ENCODE measurements at places on chromosomes 6 and 20. TPM values are rescaled to one million over a fixed set of nuclear protein-coding genes. Genes with fewer than 3 reads are reported as not detected.

GPLD1 gene
- 6.2 TPM for total RNA-seq

DNA sequence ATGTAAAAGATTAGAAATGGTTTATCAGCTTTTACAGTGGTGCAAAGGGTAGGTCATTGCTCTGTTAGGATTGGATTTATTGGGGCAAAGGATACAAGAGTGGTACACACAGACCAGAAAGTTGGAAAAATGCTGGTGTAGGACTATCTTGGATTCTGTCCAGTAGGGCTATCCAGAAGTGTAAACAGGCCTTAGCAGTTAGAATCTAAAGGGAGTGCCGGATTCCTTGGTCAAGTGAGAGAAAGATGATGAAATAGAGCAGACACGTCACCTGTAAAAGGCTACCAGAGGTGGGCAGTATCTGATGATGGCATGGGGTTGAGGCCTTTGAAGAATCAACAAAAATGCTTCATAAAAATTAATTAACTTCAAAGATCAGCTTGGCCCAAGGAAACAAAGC lies 975.9 kb downstream of the KIF16B start:
- no peaks in the 10 kb centered on the region for H3K4me1 ChIP-seq
- H3K27ac ChIP-seq: no peak overlapping the region
- no peak for DNase-seq
- no peaks in the 10 kb centered on the region for H3K27me3 ChIP-seq

DNA sequence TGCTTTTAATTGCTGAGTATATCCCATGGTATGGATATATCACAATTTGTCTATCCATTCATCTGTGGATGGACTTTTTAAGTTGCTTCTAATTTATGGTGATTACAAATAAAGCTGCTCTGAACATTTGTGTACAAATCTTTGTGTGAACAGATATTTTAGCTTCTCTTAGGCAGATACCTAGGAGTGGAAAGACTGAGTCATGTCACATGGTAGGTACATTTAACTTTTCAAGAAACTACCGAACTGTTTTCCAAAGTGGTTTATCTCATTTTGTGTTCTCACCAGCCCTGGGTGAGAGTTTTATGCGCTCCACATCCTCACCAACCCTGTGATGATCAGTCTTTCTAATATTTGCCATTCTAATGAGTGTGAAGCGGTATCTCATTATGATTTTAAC lies 31.0 kb upstream of the ZNFX1 start:
- DNase-seq: no peak
- H3K27me3 ChIP-seq: no peaks in the 10 kb centered on the region
- H3K4me3 ChIP-seq: no peak overlapping the region
- no peak overlapping the region for H3K27ac ChIP-seq
- H3K4me1 ChIP-seq: no peaks in the 10 kb centered on the region
- no peaks in the 10 kb centered on the region for H3K36me3 ChIP-seq

PRPH2 gene
- 0.10 TPM for total RNA-seq

DNA sequence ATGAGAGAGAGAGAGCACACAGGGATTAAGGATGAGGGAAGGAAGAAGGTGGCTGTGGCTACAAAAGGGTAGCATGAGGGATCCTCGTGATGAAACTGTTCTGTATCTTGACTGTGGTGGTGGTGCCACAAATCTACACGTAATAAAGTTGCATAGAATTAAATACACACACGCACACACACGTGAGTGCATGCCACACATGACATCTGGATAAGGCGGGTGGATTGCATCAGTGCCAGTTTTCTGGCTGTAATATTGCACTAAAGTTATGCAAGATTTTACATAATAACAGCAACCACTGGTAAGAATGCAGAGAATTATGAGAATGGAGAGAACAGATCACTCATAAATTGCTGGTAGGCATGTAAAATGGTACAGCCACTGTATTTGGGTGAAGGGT lies 16.9 kb upstream of the STK35 start:
- no peak overlapping the region for H3K4me3 ChIP-seq
- no peak for DNase-seq
- no peaks in the 10 kb centered on the region for H3K36me3 ChIP-seq
- H3K4me1 ChIP-seq: no peaks in the 10 kb centered on the region
- peaks cover 16% of the 10 kb centered on the region for H3K27me3 ChIP-seq

HRH3 gene
- not detected for total RNA-seq

DNA sequence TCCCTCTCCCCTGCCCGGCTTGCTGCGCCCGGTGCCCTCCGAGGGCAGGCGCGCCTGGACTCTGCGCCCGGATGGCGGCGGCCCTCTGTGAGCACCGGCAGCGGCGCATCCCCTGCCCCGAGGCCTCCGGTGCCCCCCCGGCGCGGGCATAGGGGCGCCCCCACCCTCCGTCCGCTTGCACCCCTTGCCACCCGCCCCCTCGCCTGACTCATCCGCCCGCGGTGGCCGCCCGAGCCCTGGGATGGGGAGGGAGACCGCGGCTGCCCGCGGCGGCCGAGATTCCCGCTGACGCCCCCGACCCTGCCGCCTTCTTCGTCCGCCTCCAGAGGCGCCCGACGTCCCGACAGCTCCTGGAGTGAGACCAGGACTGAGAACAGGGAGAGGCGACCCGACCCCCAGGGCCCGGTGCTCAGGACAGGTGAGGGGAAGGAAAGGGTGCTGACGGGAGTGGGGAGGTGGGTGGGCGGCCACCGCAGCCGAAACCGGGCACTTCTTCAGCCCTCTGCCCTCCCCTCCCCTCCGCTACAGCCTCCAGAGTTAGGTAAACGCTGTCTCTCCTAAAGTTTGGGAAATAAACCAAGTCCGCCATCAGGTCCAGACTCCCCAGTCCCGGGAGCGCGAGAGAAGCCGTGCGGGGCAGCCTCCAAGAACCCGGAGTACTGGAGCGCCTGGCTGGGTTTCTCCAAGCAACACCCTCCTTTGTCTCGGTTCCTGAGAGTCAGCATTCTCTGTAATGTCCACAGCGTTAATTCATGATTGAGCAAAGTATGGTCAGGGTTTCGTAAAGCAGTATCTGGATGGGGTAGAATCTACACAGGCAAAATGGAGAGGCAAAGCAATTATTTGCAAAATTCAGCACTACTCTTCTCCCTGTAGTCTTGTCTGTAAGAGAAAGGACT lies 539 bp downstream of the TMEM200A start:
- no peaks in the 10 kb centered on the region for H3K36me3 ChIP-seq
- DNase-seq: peak; percentile 21
- H3K27me3 ChIP-seq: peaks cover 22% of the 10 kb centered on the region
- no peak overlapping the region for H3K27ac ChIP-seq
- H3K4me1 ChIP-seq: peaks cover 17% of the 10 kb centered on the region

- DNase-seq: no peak
- H3K36me3 ChIP-seq: no peaks in the 10 kb centered on the region
- no peak overlapping the region for H3K4me3 ChIP-seq
- no peaks in the 10 kb centered on the region for H3K4me1 ChIP-seq
- no peaks in the 10 kb centered on the region for H3K27me3 ChIP-seq
- H3K27ac ChIP-seq: no peak overlapping the region
These were observed 44.1 kb upstream of the TGM2 start for GRCh38 chr20:38209054-38209675.

DNA sequence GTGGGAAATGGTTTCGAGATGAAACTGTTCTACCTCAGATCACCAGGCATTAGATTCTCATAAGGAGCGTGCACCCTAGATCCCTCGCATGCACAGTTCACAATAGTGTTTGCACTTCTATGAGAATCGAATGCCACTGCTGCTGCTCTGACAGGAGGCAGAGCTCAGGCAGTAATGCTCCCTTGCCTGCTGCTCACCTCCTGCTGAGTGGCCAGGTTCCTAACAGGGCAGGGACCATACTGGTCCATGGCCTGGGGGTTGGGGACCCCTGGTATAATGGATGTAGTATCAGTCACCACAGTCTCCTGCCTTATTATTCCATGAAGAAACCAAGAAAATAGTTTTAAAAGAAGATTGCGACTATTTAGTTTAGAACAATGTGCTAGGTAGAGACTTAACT lies 127.5 kb downstream of the BCKDHB start:
- no peak overlapping the region for H3K4me3 ChIP-seq
- H3K4me1 ChIP-seq: no peaks in the 10 kb centered on the region
- no peaks in the 10 kb centered on the region for H3K27me3 ChIP-seq
- no peaks in the 10 kb centered on the region for H3K36me3 ChIP-seq
- H3K27ac ChIP-seq: no peak overlapping the region

GRCh38 chr6:26312501-26313397 lies 52.2 kb upstream of the BTN3A2 start:
- H3K27ac ChIP-seq: no peak overlapping the region
- H3K4me1 ChIP-seq: peaks cover 23% of the 10 kb centered on the region
- H3K27me3 ChIP-seq: no peaks in the 10 kb centered on the region

KHDC1L gene
- total RNA-seq: not detected

HLA-DMA gene
- 558 TPM for total RNA-seq

CCND3 gene
- total RNA-seq: 145 TPM

GRCh38 chr6:44171899-44172546 lies 13.4 kb downstream of the CAPN11 start:
- H3K27ac ChIP-seq: no peak overlapping the region
- no peak overlapping the region for H3K4me3 ChIP-seq
- H3K36me3 ChIP-seq: no peaks in the 10 kb centered on the region

INSM1 gene
- not detected for total RNA-seq

DNA sequence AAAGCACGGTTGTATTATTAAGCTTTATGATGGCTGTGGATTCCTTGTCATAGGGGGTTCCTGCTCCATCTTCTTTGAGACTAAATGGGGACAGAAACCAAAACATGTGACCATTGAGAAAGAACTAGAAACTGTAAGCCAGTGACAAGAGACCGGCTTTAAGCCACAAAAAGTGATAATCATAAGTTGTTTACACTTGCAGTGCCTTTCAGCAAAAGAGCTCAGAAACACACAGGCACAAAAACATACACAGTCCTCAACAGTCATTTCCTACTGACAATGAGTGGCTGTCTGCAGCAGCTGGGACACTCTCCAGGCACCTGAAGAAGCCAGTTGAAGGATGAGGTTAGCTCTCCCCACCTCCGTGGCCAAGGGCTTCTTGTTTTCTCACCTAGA lies 20.0 kb upstream of the UBE2J1 start:
- no peak overlapping the region for H3K4me3 ChIP-seq
- H3K36me3 ChIP-seq: no peaks in the 10 kb centered on the region
- no peak overlapping the region for H3K27ac ChIP-seq

DNA sequence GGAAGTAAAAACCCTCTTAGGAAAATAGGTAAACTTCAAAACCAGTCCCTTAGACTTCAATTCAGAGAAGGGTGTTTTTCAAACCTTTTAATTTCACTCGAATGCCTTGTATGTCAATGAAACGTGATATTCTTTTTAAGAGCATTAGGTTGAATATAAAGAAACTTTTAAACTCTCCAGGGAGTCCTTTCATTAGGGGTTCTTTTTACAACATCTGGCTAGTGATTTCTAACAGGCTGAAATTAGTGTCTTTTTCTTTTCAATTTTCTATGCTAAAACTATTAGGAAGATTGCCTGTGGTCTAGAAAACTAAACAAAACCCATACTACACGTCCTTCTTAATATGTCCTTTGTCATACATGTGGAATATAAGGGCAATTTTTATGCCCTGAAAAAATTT lies 569.7 kb upstream of the CITED2 start:
- H3K27me3 ChIP-seq: no peaks in the 10 kb centered on the region
- H3K27ac ChIP-seq: no peak overlapping the region
- DNase-seq: no peak
- H3K4me1 ChIP-seq: peaks cover 11% of the 10 kb centered on the region
- H3K4me3 ChIP-seq: no peak overlapping the region
- no peaks in the 10 kb centered on the region for H3K36me3 ChIP-seq

- no peak for DNase-seq
- no peak overlapping the region for H3K4me3 ChIP-seq
- H3K36me3 ChIP-seq: no peaks in the 10 kb centered on the region
These were observed 474.9 kb downstream of the DOK5 start for GRCh38 chr20:54950304-54950703.

DNA sequence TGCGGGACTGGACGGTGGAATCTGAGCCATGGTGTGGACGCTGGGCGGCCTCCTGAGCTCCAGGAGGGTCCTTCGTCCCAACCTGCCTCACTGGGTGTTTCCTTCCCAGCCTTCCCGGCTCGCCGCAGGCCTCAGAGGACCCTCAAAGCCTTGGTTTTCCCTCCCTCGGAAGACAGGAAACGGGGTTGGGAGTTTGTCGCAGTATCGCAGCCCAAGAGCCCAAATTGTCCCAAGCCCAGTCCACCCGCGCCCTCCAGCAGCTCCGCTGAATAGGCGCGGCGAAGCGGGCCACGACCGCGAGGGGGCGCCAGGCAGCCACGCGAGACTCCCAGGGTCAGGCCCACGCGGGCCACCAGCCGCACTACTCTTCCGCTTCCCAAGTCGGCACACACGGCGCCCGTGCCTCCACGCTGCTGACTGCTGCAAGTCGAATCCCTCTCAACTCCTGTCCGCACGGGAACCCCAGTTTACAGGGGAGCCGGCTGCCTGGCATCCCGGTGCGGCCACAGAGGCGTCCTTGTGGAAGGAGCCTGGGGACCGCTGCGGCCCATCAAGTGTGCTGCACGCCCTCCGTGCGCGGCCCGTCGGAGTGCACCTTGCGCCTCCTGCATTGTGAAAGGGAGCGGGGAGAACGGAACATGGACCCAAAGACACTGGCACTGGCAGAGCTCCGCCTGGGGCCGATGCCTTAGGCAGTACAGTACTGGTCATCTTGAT lies 40.4 kb upstream of the HMGA1 start:
- H3K4me1 ChIP-seq: peaks cover 7% of the 10 kb centered on the region
- no peaks in the 10 kb centered on the region for H3K36me3 ChIP-seq

DNA sequence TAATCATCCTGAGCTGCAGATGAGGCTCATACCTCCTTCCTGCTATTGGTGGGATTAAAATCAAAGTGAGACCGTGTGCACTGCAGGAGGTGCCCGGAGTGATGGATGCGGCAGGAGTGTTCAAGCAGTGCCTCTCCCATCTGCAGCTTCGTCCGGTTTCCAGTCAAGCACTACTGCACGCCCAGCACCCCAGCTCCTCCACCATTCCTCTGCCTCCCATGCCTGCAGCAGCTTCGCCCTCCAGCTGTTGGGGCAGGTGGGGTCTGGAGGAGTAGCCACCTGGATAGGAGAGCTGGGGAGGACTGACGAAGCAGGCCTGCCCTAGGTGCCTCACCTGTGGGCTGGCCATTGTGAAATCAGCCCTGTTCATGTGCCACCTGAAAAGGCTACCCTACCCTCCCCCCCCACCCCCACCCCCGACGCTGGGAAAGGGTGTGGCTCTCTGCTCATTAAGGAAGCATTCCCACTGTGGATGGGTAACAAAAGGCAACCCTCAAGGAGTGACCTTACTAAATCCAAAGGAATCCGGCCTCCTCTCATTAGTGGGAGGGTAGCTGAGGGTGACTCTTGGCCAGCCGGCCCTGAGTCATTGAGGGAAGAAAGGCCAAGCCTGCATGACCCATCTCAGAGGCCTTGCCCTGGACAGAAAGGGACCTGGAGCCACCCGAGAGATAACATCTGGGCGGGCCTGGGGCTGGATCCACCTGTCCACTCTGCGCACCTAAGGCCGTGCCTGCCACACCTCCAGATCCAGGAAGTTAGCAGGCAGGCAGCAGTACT lies 115.9 kb upstream of the ARMC2 start:
- H3K36me3 ChIP-seq: no peaks in the 10 kb centered on the region
- H3K27me3 ChIP-seq: no peaks in the 10 kb centered on the region
- no peak overlapping the region for H3K4me3 ChIP-seq
- H3K27ac ChIP-seq: no peak overlapping the region
- DNase-seq: no peak

Data from B cell (primary cell).